ENCODE measurements at places on chromosomes 12 and 14. TPM values are rescaled to one million over a fixed set of nuclear protein-coding genes. Genes with fewer than 3 reads are reported as not detected.

Gene PKP2
- total RNA-seq = 6.1 TPM

Gene SYCP3
- total RNA-seq = not detected

Gene SLC25A47
- not detected for total RNA-seq

Gene IL31
- total RNA-seq = not detected

Gene KLRC2
- total RNA-seq = not detected

- DNase-seq = no peak
These were observed 4.7 kb downstream of the NAA25 start for GRCh38 chr12:112103758-112104503.

All from H4 (cell line).